ENCODE measurements at places on chromosomes 5 and 9. TPM values are rescaled to one million over a fixed set of nuclear protein-coding genes. Genes with fewer than 3 reads are reported as not detected.

Gene CD274
- total RNA-seq: 20.7 TPM

Gene GABBR2
- total RNA-seq: 0.17 TPM

Gene ADAMTS19
- not detected for total RNA-seq

Gene SPATA31D4
- total RNA-seq: not detected

Gene GFPT2
- 10.2 TPM for total RNA-seq

Gene IDNK
- total RNA-seq: 4.6 TPM

Gene OR5C1
- not detected for total RNA-seq

Gene NR5A1
- not detected for total RNA-seq

- DNase-seq: no peak
Observed at GRCh38 chr5:150486402-150487198, 21.3 kb upstream of the NDST1 start.

DNA sequence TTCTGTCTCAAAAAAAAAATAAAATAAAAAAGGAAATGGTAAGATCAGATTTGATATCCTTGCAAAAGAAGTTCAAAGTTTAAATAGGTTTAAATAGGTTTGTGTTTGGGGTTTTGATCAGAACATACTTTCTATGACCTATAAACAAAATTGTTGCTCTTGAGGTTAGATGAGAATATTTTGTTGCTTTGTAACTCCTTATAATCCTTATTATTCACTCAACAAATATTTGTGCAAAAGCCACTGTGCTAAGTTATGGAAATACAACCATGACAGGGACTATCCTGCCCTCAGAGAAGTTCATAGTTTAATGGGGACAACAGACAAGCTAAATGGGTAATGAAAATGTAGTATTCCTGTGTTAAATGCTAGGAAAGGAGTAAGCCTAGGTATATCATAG, 71.5 kb downstream of the INVS start:
- DNase-seq: no peak

DNA sequence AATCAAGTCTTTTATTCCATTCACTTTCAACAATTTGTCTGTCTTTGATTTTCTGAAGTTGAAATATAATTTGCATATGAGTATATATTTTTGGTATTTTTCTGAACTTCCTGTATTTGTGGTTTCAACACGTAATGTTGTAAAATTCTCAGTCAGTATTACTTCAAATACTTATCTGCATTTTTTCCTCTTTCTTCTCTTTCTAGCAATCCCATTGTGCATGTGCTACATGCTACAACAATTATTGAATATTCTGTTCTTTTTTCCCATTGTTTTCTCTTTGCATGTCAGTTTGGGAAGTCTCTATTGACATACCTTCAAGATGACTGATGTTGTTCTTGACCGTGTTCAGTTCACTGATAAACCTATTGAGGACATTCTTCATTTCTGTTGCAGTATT, 5.6 kb upstream of the ANKRD18A start:
- no peak for DNase-seq

- DNase-seq: no peak
Observed at GRCh38 chr5:126097876-126098275, 325.3 kb upstream of the GRAMD2B start.

DNA sequence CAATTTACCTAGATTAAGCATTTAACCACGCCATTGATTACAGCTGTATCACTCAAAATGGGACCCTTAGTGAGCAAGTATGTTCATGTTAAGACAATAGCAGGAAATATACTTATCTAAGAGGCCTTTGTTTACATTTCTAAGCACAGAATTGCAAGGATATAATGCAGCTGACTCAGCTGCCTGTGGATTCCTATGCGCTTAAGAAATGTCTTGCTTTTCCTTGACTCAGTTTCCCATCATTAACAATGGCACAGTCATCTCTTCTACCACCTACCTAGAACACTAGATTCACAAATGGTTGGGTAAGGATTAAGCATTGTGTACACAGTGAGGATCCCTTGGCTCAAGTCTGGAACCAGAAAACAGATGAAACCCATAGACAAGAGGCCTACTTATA, 163.8 kb downstream of the TSSK1B start:
- DNase-seq: peak; percentile 40

GRCh38 chr5:128213340-128213739, 129.8 kb downstream of the SLC12A2 start:
- DNase-seq: peak; percentile 75

DNA sequence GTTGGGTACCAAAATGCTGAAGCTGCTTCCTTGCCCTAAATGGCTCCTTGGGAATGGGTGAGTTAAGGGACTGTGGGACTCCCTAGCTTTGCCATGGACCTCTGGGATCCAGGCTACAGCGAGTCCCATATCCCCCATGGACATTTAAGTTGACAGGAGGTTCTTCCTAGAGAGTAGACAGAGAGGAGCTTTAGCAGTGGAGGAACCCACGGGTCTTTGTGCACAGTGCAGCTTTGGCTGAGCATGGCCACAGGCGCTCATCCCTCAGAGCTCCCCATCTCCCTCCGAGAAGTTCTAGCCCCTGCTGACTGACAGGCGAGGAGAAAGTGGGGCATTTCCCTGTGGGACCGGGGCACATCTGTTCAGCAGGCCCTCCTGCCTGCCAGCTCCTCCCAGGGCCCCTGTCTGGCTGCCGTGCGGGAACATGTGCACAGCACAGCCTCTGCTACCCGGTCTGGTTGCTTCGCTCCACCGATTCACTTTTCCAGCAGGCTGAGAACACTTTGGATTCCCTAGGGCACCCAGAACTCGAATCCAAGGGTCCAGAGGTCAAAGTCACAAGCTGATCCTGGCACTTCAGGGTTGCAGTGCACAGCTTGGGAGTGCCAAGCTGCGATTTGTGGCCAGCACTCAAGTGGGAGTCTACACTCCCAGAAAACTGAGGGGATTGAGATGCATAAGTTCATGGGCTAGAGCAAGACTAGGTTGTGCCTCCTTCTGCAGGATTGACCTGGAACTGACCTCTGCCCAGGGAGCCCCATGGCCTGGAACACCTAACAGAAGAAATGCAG, 40.6 kb upstream of the DMRTA1 start:
- DNase-seq: no peak

DNA sequence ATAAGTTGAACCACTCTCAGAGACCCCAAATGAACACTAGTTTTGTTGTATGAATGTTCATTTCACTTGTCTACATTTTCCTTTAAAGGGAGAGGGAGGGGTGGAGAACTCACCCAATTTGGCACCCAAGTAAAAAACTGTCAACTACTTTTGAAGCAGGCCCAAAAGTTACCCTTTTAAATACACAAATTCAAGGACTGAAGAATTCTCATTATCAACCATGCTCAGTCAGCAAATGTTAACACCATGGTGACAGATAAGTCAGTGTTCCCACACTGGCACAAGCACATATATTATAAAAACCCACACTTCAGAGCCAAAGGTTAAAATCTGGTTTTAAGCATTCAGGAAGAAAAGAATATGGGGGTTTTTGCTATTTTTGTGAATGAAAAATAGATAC, 31.6 kb downstream of the CSNK1A1 start:
- no peak for DNase-seq

DNA sequence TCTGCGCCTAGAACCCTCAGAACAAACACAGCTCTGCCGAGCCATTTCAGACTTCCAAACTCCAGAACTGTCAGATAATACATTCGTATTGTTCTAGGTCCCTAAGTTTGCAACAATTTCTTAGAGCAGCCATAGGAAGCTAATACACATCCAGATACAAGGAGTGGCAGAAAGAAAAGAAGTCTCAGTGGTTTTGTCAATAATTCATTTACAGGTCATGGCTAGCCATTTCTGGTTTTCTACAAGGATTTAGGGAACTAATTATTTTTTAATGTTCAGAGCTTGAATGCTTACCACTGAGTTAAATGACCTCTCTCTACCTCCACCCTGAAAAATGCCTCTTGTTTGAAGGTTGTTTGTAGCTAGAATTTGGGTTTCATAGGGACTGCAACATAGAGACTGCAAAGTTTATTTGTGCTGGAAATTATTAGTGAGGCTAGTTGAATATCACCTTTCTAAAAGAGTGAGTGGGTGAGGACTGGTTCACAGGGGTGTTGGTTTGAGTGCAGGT, 15.5 kb upstream of the ERMP1 start:
- peak; percentile 77 for DNase-seq

- no peak for DNase-seq
Observed at GRCh38 chr5:136420168-136420898, 55.0 kb upstream of the TRPC7 start.

DNA sequence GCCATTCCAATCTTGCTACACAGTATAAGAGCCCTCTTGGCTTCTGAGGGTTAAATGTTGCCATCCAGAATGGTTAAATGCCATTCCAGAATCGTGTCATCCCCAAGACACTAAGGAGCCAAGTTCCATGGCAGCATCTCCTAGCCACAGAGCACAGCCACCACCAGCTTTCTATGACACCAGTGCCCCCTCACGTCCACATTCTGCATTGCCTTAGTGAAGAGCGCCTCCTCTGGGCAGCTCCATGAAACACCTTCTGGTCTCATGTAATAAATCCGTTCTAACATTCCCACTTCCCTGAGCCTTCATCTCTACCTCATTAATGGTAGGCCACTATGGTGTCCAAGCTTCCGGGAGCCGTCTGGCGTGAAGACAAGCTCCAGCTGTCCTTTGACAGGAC, 12.4 kb downstream of the CBY3 start:
- peak; percentile 39 for DNase-seq

- no peak for DNase-seq
Observed at GRCh38 chr5:141547488-141547887, 58.6 kb downstream of the PCDHGC5 start.

GRCh38 chr5:6405591-6405990, 27.2 kb upstream of the MED10 start:
- no peak for DNase-seq

DNA sequence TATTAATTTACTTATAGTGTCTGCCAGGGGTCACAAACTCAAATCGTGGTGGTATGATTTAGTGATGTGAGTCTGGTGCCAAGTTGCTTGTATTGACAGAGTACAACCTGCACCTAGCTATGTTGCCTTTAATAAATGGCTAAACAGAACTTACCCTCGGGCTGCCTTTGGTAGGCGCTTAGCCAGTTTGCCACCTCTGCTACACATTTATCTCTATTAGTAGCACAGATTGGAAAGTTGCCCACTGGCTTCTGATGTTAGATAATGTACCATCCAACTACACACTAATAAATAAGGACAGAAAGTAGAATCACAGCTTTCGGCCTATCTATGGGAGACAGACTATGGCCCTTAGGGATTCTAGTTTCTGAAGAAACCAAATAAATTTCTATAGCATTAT, 368.4 kb downstream of the MAN2A1 start:
- peak; percentile 51 for DNase-seq

DNA sequence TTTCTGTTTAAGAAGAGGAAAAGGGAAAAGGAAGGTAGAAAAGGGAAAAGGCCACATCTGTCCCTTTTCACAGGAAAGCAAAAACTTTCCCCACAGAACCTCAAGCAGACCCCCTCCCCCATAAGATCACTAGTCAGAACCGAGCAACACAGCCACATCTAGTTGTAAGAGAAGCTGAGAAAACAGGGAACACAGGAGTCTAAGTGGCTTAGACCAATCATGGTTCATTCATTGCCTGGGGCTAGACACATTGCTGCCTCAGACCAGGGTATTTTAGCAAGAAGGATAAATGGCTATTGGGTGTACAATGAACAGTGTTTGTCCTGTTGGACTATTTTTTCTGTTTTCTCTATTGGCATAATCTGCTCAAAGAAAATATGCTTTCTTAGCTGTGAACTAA, 98.0 kb downstream of the ARL15 start:
- no peak for DNase-seq

DNA sequence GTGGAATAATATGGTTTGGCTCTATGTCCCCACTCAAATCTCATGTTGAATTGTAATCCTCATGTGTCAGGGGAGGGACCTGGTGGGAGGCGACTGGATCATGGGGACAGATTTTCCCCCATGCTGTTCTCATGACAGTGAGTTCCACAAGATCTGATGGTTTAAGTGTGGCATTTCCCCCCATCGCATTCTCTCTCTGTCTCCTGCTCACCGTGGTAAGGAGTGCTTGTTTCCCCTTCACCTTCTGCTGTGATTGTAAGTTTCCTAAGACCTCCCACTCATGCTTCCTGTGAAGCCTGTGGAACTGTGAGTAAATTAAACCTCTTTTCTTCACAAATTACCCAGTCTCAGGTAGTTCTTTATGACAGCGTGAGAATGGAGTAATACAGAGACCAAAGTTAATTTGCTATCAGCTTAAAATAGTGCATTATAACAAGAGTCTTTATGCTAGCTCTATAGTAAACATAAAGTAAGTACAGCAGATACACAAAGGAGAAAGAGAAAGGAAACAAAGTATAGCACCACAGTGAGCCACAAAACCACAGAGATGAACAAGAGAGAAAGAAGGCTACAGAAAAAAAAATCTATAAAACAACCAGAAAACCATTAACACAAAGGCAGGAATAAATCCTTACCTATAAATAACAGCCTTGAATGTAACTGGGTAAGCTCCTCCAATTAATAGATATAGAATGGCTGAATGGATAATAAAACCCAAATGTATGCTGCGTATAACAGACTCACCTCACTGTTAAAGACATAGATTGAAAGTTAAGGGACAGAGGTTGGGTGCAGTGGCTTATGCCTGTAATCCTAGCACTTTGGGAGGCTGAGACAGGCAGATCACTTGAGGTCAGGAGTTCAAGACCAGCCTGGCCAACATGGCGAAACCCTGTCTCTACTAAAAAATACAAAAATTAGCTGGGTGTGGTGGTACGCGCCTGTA, 39.7 kb downstream of the RAPGEF6 start:
- DNase-seq: no peak

DNA sequence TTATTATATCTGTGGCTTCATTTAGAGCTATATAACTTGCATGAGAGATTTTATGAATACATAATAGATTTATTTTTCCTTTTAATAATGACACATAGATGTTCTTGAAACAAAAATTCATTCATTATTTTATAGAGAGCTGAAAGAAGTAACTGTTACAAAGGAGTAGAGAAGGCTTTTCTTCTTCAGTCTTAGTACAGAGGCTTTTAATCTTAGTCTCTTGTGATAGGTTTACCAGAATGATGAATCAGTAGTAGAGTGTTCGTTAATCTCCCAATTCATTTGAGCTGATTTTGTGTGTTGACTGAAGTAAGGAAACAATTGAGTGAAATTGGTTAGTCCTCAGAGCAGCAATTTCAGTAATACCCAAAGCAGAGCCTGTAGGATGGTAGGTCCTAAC, 1284.1 kb upstream of the ACO1 start:
- DNase-seq: no peak

All from renal cortical epithelial cell (primary cell).